Activated T-helper 1 cell treated with anti-CD3 and anti-CD28 coated beads, Interleukin-2, amount 50 U/mL, for 16 hours (primary cell): ENCODE measurements at places on chromosomes 16 and 17.

DNA sequence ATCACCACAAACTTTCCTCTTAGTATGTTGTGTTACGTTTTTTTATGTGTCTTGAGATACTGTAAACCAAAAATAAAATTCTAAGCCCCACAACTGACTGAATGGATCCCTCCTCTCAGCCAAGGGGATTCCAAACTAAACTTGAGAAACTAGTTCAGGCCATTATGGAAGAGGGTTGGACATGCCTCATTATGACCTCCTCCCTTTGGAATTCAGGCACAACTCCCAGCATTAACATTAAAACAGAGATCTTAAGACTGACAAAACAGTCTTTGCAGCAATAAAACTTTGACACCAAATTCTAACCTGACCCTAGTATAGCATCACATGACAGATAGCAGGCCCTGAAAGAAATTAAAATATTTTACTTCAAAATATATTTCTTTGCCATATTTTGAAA lies 51.1 kb upstream of the SLC47A1 start:
- DNase-seq: no peak

DNA sequence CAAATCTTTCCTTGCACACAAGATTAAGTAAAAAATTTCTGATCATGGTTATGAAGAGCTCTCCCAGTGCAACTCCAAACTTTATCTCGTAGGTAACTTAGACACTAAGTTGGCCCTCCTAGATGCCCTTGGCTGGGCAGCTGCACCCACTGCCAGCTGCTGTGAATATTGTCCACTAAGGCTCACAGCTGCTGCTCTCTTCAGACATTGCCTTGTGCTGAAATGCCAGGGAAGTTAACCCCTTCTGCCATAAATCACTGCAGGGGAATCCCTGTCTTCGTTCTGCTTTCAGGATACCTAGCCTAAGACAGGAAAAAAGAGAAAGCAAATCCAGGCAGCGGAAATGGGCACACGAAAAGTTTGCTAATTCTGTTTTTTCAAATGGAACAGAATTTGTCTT lies 106.4 kb downstream of the IRX5 start:
- DNase-seq: no peak

- no peak for DNase-seq
Observed at GRCh38 chr17:81317530-81317821, 22.4 kb upstream of the SLC38A10 start.

DNA sequence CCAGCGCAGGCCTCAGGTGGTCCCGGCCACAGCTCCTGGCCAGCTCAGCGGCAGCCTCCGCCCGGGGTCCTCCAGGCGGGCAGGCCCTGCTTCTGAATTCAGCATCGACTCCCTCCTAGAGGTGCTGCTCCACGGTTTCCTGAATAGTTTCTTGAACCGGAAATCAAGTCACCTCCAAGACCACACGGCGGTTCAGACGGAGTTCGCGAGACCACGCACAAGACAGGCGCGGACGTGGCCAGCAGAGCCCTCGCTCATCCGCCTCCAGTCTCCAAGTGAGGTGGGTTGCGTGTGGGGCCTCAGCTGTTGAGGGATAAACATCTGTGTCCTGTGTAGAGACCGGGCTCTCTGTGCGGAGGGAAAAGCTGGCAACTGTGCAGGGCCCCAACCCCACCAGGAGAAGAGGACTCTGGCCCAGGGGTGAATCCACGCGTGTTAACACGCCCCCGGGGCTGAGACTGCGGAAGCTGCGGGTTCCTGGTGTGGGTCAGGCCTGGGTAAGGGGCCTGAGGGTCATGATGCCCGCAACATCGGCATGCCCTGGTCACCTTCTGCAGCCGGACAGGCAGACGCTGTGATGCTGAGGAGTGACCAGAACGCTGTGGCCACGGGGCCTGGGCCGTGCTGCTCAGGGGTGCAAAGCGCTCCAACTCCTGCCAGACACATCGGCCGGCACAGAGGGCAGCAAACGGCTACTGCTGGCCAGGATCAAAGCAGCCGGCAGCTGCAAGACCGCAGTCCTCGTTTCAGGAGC lies 55.0 kb upstream of the METRNL start:
- DNase-seq: no peak

- no peak for DNase-seq
Observed at GRCh38 chr17:31687505-31688126, 171.4 kb downstream of the COPRS start.

- DNase-seq: no peak
Observed at GRCh38 chr16:81885976-81886586, 107.0 kb downstream of the PLCG2 start.
